Gastroesophageal sphincter (tissue), 4 donors: ENCODE measurements at places on chromosomes 12 and 14. TPM values are rescaled to one million over a fixed set of nuclear protein-coding genes. Genes with fewer than 3 reads are reported as not detected.

- ATAC-seq, result no peak
These were observed 316.7 kb upstream of the KITLG start for GRCh38 chr12:88896958-88897357.

DNA sequence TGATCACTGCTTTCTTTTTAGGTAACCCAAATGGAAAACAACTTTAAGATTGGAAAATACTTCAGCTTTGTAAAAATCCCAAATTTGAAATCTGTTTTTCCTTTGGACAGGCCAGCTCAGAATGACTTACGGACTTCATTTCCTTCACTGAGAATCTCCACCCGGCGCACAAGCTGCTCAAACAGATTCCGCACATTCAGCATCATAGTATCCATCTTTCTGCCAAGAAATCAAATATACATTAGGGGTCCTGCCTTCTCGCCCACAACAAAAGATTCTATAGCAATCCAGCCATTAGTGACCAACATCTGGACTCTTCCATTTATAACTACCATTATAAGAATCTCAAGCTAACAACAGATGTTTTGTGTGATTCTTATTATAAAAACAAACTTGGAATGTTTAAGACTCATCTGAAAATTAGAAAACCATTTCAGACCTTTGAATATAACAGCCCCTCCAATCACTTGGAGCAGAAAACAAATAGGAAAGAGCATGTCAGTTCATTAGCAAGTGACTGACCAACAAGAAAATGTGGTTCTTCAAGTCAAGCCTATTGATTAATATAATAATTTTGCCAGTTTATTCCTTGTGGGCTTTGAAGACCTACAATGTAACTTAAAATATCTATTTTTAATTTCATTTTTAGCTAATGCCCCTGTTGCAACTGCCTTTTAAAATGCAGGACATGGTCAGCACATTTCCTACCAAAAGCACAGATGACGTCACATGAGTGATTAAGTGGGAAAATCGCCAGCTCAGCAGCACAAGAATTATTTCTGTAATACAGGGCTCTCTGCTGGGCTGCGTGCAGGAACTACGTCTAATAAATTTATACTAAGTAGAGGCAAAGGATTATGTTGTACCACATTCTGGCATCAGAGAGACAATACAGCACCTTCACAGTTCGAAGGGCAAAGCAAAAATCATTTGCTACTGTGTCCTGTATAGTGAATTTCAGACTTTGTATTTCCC lies 8.5 kb downstream of the RACGAP1 start:
- ATAC-seq, result peak; percentile 93

- peak; percentile 57 for ATAC-seq
These were observed 92.9 kb downstream of the TMEM30B start for GRCh38 chr14:61188196-61188595.

GRCh38 chr14:49940808-49941421 lies 48.0 kb downstream of the ARF6 start:
- no peak for ATAC-seq

DNA sequence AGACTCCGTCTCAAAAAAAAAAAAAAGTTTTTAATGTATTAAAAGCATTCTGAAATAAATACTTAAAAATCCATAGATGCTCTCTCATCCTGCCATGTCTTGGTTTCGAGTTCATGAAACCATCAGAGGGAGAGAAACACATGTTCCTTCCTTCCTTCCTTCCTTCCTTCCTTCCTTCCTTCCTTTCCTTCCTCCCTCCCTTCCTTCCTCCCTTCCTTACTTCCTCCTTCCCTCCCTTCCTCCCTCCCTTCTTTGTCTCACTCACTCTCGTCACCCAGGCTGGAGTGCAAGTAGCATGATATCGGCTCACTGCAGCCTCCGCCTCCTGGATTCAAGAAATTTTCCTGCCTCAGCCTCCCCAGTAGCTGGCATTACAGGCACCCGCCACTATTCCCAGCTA lies 60.4 kb upstream of the DUSP6 start:
- no peak for ATAC-seq

DNA sequence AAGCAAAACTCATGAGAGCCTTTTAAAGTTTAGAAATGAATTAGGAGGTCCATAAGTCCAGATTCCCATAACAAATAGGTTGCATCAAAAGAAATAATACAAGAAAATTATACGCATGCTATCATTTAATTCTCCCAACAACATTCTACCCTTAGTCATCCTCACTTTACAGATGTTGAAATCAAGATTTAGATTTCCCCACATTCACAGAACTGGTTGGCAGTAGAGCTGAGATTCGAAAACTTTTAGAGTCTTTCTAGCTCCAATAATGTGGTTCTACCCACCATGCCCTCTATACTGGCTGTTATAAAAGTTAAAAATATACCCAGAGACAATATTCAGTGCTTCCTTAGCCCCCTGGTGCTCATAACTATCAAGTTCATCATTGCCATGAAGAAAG lies 56.6 kb upstream of the METAP2 start:
- no peak for ATAC-seq

DNA sequence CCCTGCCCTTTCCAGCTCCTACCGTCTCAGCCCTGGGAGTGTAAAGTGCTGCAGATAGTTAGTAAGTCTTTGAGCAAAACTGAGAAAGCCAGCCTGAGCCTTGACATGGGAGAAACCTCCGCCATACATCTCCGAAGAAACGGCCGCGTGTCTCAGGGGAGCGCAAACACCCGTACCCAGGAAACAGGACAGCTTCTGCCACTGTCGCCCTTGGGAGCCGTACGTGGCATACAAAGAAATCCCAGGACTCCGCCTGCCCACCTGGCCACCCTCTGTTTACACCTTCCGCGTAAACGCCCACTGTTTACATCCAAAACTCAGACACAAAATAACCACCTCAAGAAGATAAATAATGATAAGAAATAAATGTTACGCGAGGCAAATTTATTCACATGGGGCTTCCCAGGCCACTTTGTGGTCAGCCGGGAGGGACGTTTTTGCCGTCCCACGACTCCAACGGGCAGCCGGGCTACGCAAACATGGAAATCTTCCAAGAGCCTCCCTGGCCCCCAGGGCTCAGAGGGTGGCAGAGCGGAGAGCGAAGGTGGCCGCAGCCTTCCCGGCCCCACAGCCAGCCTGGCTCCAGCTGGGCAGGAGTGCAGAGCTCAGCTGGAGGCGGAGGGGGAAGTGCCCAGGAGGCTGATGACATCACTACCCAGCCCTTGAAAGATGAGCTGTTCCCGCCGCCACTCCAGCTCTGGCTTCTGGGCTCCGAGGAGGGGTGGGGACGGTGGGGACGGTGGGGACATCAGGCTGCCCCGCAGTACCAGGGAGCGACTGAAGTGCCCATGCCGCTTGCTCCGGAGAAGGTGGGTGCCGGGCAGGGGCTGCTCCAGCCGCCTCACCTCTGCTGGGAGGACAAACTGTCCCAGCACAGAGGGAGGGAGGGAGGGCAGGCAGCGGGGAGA lies at the start of gene BDKRB2:
Gene BDKRB2, plus strand, starts transcription at position 689 of the 908 bp plus-strand sequence. CDS start 32,269 bp downstream, outside the sequence.
- ATAC-seq, result peak; percentile 93

- no peak for ATAC-seq
These were observed 87.5 kb downstream of the SLC6A15 start for GRCh38 chr12:84825149-84825548.

The ZNF385A gene
- total RNA-seq, result 22.5 TPM

- no peak for ATAC-seq
These were observed 49.1 kb downstream of the FBXO33 start for GRCh38 chr14:39383026-39383660.

The SLC38A6 gene
- total RNA-seq, result 13.9 TPM

DNA sequence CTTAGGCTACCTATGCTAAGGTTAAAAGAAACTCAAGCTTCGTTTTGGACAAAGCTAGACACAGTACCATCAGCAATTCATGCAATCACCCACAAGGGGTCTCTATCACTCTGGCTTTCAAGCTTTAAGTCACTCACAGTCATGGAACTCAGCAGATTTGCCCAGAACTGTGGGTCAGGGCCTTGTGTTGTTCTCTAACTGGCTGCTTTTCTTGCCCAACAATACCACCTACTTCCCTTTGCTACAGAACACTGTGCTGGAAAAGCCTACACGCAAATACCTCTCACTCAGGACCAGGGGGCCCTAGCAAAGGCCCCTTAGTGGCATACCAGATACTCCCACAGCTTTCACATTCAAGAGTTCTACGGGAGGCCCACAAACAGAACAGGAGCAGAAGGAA lies 9.1 kb downstream of the NEMP1 start:
- ATAC-seq, result peak; percentile 94

DNA sequence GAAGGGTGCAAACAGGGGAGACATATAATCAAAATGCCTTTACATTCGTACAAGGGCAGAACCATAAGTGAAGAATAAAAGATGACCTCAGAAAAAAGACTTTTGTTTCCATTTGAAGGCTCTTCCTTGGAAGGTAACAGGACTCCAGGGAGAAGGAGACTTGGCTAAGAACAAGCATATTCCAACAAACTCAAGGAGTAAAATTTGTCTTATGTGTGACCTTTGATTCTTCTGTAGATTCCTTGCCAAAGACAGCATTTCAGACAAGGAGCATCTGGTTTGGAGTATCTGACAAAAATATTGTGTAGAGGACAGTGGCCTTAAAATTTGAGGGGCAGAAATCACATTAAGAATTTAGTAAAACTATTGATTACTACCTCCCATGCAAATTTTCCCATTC lies 991.9 kb downstream of the FLRT2 start:
- no peak for ATAC-seq

The TMEM132D gene
- not detected for total RNA-seq

The SIVA1 gene
- 452 TPM for total RNA-seq

The SLCO1B1 gene
- not detected for total RNA-seq

DNA sequence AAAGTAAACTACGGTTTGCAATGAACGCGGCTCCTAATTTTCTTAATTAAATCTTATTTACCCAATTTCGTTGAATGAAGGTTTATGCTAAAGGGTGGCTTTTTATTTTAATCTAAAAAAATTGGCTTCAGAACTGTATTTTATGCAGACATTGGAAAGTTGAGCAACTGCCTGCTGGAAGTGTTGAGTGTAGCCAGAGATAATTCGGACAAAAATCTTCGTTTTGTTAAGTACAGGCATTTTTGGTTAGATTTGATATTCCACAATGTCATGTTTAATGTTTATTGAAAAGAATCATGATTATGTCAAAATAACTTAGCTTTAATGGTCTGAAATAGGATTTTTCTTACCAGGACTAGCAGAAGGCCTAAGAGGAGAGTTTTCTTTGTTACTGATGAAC lies 875 bp downstream of the IRAK3 start:
- no peak for ATAC-seq

- no peak for ATAC-seq
These were observed 13.1 kb downstream of the CFAP54 start for GRCh38 chr12:96502477-96502876.
